Fibroblast of skin of left biceps (primary cell): ENCODE measurements at places on chromosomes 6 and 20.

- no peak for DNase-seq
Measured at GRCh38 chr20:56780266-56780665, 151.2 kb downstream of the TFAP2C start.

- no peak for DNase-seq
Measured at GRCh38 chr6:3750317-3751076, 1.0 kb downstream of the PXDC1 start.

- DNase-seq: no peak
Measured at GRCh38 chr6:28711788-28712341, 186.2 kb downstream of the GPX5 start.

GRCh38 chr20:41082306-41082705 is 53.7 kb downstream of the TOP1 start:
- no peak for DNase-seq

DNA sequence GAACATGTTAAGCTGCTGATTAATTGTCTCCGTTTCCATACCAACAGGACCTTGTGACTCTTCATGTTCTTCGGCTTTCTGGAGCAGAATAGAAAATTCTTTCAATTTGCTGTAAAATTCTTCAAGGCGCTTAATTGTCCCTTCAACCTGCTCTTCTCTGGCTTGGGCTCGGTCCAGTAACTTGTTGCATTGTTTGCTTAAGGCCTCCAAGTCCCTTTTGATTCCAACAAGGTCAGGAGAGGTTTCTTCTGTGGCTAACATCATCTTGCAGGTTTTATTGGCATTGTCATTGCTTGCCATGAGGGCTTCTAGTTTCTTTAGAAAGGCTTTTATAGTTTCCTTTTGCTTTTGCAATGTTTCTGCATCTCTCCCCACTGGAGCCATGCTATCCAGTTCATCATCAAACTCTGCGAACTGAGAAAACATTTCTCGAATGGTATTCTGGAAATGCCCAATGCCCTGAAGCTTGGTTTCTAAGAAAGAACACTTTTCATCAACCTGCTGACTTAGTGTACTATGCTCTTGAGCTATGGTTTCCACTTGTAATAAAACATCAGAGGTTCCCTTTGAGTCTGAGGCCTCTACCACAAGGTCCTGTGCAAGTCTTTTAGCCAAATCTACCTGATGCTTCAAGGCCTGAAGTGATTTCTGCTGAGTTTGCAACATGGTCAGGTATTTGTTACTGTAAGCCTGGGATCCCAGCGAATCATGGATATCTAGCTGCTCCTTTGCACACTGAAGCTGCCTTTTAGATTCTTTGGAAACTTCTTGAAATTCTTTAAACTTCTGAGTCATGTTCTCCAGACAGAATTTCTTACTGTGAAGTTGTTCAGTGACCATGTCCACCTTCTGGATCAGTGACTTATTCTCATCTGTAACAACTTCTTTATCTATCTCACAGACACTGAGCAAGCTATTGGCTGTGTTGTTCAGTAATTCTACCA is 90.2 kb downstream of the DST start:
- DNase-seq: no peak

- DNase-seq: no peak
Measured at GRCh38 chr6:52407467-52407866, 12.7 kb upstream of the EFHC1 start.
